Lung (tissue), 17 donors: ENCODE measurements at places on chromosomes 7 and 10. TPM values are rescaled to one million over a fixed set of nuclear protein-coding genes. Genes with fewer than 3 reads are reported as not detected.

The LAMTOR4 gene
- total RNA-seq, result 134 TPM

DNA sequence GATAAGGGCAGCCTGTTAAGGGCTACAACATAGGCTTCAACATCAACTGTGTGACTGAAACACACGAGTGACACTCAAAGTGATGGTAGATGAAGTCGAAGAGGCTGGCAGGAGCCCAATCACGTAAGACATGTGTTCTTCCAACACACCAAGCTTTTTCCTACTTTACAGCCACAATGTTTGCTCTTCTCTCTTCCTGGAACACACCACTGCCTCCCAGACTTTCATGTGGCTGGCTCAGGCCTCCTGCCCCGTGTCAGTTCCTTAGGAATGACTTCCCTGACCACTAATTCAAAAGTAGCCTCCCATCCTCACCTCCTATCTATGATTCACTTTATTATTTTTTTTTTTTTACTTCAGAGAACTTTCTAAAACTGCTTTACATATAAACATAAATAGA lies 209.2 kb downstream of the GPAM start:
- H3K4me1 ChIP-seq, result no peaks in the 10 kb centered on the region
- H3K36me3 ChIP-seq, result no peaks in the 10 kb centered on the region
- H3K4me3 ChIP-seq, result no peak overlapping the region
- no peaks in the 10 kb centered on the region for H3K27me3 ChIP-seq
- DNase-seq, result no peak
- no peak overlapping the region for H3K27ac ChIP-seq

GRCh38 chr10:20200758-20201157 lies 384.5 kb downstream of the PLXDC2 start:
- H3K27me3 ChIP-seq, result no peaks in the 10 kb centered on the region
- no peaks in the 10 kb centered on the region for H3K36me3 ChIP-seq

DNA sequence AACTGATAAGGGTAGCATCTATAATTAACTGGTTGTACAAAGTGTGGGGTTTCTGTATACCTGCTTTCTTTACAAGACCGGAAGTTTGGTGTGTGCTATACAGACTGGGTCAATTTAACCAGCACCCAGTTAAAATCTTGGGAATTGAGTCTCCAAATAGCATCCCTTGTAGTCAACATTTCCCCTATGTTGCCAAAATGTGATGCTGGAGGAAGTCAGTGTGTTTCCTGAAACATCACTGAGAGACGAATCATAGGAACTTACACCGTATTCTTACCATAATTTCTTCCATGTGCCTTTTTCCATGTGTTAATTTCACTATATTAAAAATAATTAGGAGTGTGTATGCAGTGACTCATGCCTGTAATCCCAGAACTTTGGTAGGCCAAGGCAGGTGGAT lies 1.7 kb downstream of the AKR1C4 start:
- H3K36me3 ChIP-seq, result no peaks in the 10 kb centered on the region
- no peak for DNase-seq
- H3K27me3 ChIP-seq, result no peaks in the 10 kb centered on the region
- H3K27ac ChIP-seq, result no peak overlapping the region
- no peak overlapping the region for H3K4me3 ChIP-seq

DNA sequence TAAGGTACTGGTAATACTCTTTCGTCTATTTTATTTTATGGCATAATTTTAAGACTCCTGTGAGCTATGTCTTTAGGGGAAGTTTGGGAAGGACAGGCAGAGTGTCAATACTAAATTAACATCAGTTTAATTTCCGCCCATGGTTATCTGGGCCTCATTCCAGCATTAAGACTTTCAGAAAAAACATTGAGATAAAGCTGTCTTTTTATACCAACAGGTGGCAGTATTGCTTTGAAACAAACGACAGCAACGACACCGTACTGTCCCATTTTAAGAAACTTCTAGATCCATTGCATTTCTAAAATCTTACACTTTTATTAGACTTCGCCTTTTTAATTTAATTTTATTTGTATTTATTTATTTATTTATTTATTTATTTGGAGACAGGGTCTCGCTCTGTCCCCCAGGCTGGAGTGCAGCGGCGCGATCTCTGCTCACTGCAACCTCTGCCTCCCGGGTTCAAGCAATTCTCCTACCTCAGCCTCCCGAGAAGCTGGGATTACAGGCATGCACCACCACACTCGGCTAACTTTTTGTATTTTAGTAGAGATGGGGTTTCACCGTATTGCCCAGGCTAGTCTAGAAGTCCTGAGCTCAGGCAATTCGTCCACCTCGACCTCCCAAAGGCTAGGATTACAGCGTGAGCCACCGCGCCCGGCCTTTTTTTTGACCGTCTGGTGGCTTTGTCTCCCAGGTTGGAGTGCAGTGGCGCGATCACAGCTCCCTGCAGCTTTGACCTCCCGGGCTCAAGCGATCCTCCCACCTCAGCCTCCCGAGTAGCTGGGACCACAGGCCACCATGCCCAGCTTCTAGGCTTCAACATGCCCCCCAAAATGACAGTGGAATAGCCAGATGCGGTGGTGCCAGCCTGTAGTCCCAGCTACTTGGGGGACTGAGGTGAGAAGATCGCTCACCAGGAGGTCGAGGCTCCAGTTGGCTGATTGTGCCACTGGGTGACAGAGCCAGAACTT lies 78.7 kb upstream of the C1GALT1 start:
- no peaks in the 10 kb centered on the region for H3K36me3 ChIP-seq
- DNase-seq, result peak; percentile 65
- H3K4me3 ChIP-seq, result no peak overlapping the region

- H3K27me3 ChIP-seq, result no peaks in the 10 kb centered on the region
- H3K27ac ChIP-seq, result no peak overlapping the region
- H3K36me3 ChIP-seq, result no peaks in the 10 kb centered on the region
- H3K4me1 ChIP-seq, result no peaks in the 10 kb centered on the region
These were observed 484.3 kb downstream of the ADRA2A start for GRCh38 chr10:111561124-111561523.

The TMEM26 gene
- total RNA-seq, result 1.2 TPM

The CHPF2 gene
- 23.3 TPM for total RNA-seq

GRCh38 chr10:35172146-35172545 lies 45.5 kb downstream of the CREM start:
- no peaks in the 10 kb centered on the region for H3K36me3 ChIP-seq
- DNase-seq, result no peak
- H3K4me1 ChIP-seq, result no peaks in the 10 kb centered on the region
- no peaks in the 10 kb centered on the region for H3K27me3 ChIP-seq
- no peak overlapping the region for H3K27ac ChIP-seq
- H3K4me3 ChIP-seq, result no peak overlapping the region

- no peak overlapping the region for H3K27ac ChIP-seq
- H3K36me3 ChIP-seq, result no peaks in the 10 kb centered on the region
- H3K4me1 ChIP-seq, result no peaks in the 10 kb centered on the region
- no peak for DNase-seq
- no peaks in the 10 kb centered on the region for H3K27me3 ChIP-seq
These were observed 169.3 kb upstream of the MALRD1 start for GRCh38 chr10:18879284-18879683.

The DPP6 gene
- 1.2 TPM for total RNA-seq

GRCh38 chr10:96319754-96320474 lies 15.7 kb downstream of the DNTT start:
- no peaks in the 10 kb centered on the region for H3K27me3 ChIP-seq
- H3K4me1 ChIP-seq, result no peaks in the 10 kb centered on the region
- no peak overlapping the region for H3K27ac ChIP-seq
- DNase-seq, result peak; percentile 17

- no peaks in the 10 kb centered on the region for H3K27me3 ChIP-seq
- H3K36me3 ChIP-seq, result no peaks in the 10 kb centered on the region
- H3K4me3 ChIP-seq, result no peak overlapping the region
- no peak for DNase-seq
- no peak overlapping the region for H3K27ac ChIP-seq
These were observed 9.1 kb downstream of the TTYH3 start for GRCh38 chr7:2640846-2641316.

- no peak overlapping the region for H3K27ac ChIP-seq
- no peak for DNase-seq
- H3K27me3 ChIP-seq, result no peaks in the 10 kb centered on the region
- H3K36me3 ChIP-seq, result no peaks in the 10 kb centered on the region
- H3K4me3 ChIP-seq, result no peak overlapping the region
These were observed 94.4 kb downstream of the STRA8 start for GRCh38 chr7:135328053-135328452.

DNA sequence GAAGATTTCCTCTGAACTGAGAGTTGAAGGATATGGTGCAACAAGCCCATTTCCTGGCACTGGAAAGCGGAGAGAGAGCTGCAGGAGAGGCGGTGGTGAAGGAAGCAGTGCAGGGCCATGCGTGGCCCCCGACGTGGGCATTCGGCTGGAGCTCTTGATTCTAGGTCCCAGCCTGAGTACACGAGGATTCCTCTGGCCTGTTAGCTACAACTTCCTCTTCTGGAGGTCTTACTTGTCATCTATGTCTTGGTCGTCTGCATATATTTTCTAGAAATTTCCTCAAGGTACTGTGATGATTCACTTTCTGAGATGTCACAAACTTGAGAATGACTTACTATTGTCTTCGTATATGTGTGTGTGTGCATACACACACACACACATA lies 59.2 kb upstream of the JAZF1 start:
- no peaks in the 10 kb centered on the region for H3K4me1 ChIP-seq
- H3K36me3 ChIP-seq, result no peaks in the 10 kb centered on the region
- no peak overlapping the region for H3K27ac ChIP-seq
- H3K4me3 ChIP-seq, result no peak overlapping the region

- H3K27me3 ChIP-seq, result no peaks in the 10 kb centered on the region
- no peak overlapping the region for H3K27ac ChIP-seq
- no peak overlapping the region for H3K4me3 ChIP-seq
- no peaks in the 10 kb centered on the region for H3K4me1 ChIP-seq
- no peaks in the 10 kb centered on the region for H3K36me3 ChIP-seq
These were observed 37.8 kb downstream of the DKK1 start for GRCh38 chr10:52351914-52352330.

GRCh38 chr10:110777661-110778060 lies 94.1 kb upstream of the PDCD4 start:
- H3K27me3 ChIP-seq, result no peaks in the 10 kb centered on the region
- H3K4me3 ChIP-seq, result no peak overlapping the region
- H3K36me3 ChIP-seq, result no peaks in the 10 kb centered on the region
- H3K27ac ChIP-seq, result peak overlapping the region; percentile 67
- DNase-seq, result no peak
- peaks cover 11% of the 10 kb centered on the region for H3K4me1 ChIP-seq

GRCh38 chr7:68015978-68016532 lies 1019.4 kb downstream of the TYW1 start:
- H3K4me1 ChIP-seq, result no peaks in the 10 kb centered on the region
- no peak overlapping the region for H3K4me3 ChIP-seq
- H3K27me3 ChIP-seq, result no peaks in the 10 kb centered on the region
- H3K36me3 ChIP-seq, result no peaks in the 10 kb centered on the region

The CAV2 gene
- total RNA-seq, result 143 TPM

The R3HCC1L gene
- total RNA-seq, result 13.5 TPM

- no peak for DNase-seq
- H3K36me3 ChIP-seq, result no peaks in the 10 kb centered on the region
- no peaks in the 10 kb centered on the region for H3K27me3 ChIP-seq
These were observed 166.0 kb upstream of the TCF7L2 start for GRCh38 chr10:112784022-112784461.

The SERPINE1 gene
- total RNA-seq, result 55.4 TPM

The IFIT5 gene
- 17.7 TPM for total RNA-seq

- no peak overlapping the region for H3K27ac ChIP-seq
- no peaks in the 10 kb centered on the region for H3K27me3 ChIP-seq
- H3K4me3 ChIP-seq, result no peak overlapping the region
- H3K36me3 ChIP-seq, result no peaks in the 10 kb centered on the region
- H3K4me1 ChIP-seq, result no peaks in the 10 kb centered on the region
These were observed 104.3 kb downstream of the MTERF1 start for GRCh38 chr7:91776171-91776570.

The PALS2 gene
- 7.6 TPM for total RNA-seq

- peak; percentile 99 for DNase-seq
- H3K27me3 ChIP-seq, result no peaks in the 10 kb centered on the region
- H3K4me1 ChIP-seq, result peaks cover 18% of the 10 kb centered on the region
- no peak within 1 kb of the TSS for H3K27ac ChIP-seq
These were observed at the start of gene IGF2BP3 for GRCh38 chr7:23470330-23471105. TSS of gene IGF2BP3 (minus strand) at chr7:23470491. CDS start at chr7:23470110, 381 bp downstream.

- H3K4me1 ChIP-seq, result no peaks in the 10 kb centered on the region
- peak; percentile 23 for DNase-seq
- H3K27me3 ChIP-seq, result peaks cover 4% of the 10 kb centered on the region
- H3K36me3 ChIP-seq, result no peaks in the 10 kb centered on the region
- no peak overlapping the region for H3K27ac ChIP-seq
These were observed 6.7 kb downstream of the PNLIPRP2 start for GRCh38 chr10:116627386-116627933.

DNA sequence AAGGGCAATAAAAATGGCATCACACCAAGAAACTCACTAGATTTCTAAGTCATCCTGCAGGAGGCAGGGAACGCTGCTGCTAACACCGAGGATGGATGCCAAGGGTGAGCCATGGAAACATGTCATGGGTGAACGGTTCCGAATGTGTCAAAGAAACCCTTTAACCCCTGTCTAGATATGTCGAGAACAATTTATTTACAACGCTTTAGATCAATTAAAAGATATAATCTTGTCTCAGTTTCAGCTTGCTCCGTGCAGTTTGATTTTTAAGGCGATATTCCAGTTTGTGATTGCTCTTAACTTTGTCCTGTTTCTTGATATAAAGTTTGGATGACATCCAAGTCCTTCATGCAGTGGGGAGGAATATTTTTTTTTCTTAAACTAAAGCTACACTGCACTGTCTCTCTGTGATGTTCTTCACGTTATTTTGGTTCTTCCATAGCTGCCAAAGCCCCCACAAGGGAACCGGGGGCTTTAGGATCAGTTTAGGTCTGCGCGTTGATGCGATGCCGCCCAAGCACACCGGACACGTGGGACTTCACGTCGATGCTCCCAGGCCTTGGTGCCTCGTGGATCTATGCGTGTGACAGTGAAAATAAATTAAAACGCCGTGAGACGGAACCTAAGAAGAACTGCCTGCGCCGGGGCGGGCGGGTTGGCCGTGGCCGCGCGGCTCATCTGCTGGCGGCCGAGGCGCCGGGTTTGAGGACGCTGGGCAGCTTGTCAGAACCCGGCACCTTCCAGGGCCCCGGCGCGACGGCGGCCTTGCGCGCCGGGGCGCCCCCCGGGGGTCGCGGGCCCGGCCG lies 220.3 kb downstream of the PHTF2 start:
- peaks cover 3% of the 10 kb centered on the region for H3K27me3 ChIP-seq
- H3K4me1 ChIP-seq, result peaks cover 4% of the 10 kb centered on the region

- no peaks in the 10 kb centered on the region for H3K4me1 ChIP-seq
- no peaks in the 10 kb centered on the region for H3K27me3 ChIP-seq
- no peak overlapping the region for H3K27ac ChIP-seq
- no peaks in the 10 kb centered on the region for H3K36me3 ChIP-seq
- no peak overlapping the region for H3K4me3 ChIP-seq
These were observed 8.6 kb downstream of the CPA4 start for GRCh38 chr7:130301501-130302020.

- DNase-seq, result no peak
- H3K4me1 ChIP-seq, result no peaks in the 10 kb centered on the region
- no peaks in the 10 kb centered on the region for H3K27me3 ChIP-seq
- H3K4me3 ChIP-seq, result no peak overlapping the region
- no peaks in the 10 kb centered on the region for H3K36me3 ChIP-seq
- H3K27ac ChIP-seq, result no peak overlapping the region
These were observed 740.5 kb downstream of the REEP3 start for GRCh38 chr10:64261676-64262075.

The TMEM273 gene
- total RNA-seq, result 12.0 TPM
